ENCODE measurements at places on chromosomes 2 and 18.

- DNase-seq = no peak
Measured at GRCh38 chr2:229586746-229587705, 127.3 kb downstream of the DNER start.

DNA sequence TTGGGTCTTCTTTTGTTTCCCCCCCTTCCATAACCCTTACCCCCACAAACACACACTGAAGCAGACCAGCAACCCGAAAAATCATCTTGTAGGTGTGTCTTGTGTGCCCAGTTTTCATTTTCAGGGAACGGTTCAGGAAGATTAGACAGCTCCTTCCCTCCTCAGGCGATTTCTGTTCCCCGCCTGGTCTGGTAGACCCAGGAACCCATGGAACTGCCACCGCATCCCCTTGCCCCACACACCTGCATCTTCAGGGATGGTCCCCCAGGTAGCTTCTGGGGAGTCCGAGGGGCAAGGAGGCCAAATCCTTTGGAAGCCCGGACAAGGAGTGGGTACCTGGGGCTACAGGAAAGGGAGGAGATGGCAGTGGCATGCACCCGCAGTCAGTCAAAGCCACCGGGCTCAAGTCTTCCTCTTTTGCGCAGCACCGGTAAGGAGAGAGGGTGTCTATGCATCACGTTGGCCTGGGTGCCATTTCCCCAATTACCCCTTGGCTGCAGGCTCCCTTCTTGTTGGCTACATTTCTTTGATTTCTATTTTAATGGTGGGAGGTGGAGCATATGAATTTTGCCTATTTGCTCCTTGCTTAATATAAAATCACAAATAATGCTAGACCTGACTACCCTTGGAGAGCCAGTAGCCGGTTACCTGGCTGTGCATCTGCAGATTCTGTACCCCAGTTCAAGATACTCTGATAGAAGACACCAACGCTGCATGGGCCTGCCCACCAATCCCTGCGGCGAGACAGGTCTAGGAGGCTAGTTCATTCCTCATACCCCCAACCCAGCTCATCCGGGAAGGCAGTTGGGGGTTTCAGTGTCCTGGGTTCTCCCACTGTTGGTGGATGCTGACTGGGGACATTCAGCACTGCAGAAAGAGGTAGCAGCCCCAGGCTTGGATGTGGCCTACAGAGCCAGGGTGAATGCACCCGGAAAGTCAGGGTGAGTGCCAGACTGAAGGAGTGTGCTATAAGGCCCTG lies 30.0 kb upstream of the ATP6V1B1 start:
- DNase-seq = no peak

DNA sequence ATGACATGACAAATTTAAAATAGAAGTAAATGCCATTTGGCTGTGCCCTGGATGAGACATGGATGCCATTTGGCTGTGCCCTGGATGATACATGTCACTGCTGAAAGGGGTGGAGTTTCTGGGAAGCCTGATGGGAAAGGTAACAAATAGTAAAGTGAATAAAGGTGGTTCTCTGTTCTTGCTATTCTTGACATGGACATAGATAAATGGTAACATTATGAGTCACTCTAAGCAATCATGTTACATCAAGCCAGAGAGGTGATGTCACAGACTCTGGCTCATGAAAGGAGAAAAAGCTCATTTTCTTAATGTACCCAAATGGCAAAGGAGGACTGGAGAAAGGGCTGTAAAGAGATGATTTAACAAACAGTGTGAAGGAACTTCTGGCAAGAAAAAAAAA lies 86.4 kb downstream of the EML6 start:
- no peak for DNase-seq

GRCh38 chr2:21404827-21405625 lies 281.3 kb downstream of the TDRD15 start:
- DNase-seq = no peak

DNA sequence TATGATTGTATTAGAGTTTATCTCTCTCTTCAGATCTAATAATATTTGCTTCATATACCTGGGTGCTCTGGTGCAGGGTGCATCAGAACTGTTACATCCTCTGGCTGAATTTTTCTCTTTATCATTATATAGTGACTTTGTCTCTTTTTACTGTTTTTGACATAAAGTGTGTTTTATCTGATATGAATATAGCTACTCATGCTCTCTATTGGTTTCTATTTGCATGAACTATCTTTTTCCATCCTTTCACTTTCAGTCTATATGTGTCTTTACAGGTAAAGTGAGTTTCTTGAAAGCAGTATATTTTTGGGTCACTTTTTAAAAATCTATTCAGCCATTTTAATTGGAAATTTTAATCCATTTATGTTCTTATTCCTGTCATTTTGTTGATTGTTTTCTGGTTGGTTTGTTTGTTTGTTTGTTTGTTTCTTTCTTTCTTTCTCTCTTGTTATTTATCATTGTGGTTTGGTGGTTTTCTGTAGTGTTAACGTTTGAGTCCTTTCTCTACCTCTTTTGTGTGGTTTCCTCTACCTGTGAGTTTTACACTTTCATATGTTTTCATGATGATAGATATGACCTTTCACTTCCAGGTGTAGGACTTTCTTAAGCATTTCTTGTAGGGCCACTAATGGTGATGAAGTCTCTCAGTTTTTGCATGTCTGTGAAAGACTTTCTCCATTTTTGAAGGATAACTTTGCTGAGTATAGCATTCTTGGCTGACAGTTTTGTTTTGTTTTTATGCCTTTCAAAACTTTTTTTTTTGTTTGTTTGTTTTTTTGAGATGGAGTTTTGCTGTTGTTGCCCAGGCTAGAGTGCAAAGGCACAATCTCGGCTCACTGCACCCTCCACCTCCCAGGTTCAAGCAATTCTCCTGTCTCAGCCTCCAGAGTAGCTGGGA lies 54.9 kb downstream of the CCNT2 start:
- no peak for DNase-seq

DNA sequence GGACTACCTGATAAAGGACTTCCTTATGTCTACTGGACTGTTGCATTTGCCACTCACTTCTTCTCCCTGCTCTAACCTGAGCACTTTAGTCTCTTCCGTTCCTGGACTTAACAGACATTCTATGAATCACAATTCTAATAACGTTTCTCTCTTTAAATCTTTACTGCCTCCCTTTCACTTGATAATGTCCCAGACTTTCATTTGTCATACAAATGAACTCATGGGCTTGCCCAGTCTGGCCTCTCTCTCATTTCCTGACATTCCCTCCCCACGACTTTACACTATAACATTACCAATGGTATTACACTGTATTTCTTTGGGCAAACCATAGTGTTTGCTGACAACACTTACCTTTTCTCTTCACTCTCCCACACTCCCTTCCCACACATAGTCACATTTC lies 540.7 kb upstream of the TMEFF2 start:
- no peak for DNase-seq

GRCh38 chr2:113685471-113685870 lies 58.4 kb downstream of the RABL2A start:
- DNase-seq = no peak

DNA sequence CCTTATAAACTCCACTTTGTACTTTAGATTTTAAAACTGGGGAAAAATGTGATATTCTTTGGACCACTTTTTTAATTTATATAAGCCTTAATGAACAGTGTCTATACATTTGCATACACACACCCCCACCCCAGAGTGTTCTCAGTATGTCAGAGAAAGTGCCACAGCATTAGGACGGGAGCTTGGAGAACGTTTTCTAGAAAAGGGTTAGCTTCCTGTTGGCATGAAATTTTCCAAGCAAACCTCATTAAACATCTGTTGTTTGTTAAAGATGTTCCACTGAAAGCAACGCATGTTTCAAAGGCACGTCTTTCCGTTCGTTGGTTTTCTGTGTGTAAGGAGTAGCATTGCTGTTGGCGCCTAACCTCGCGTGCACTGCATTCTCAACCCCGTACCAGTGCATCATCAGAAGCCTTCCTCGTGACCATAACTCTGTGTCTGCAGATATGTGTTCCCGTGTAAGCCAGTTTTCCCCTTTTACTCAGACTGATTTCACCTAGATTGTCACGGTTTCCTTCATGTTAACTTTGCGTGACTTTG lies 228.5 kb downstream of the ALPK2 start:
- DNase-seq = no peak

DNA sequence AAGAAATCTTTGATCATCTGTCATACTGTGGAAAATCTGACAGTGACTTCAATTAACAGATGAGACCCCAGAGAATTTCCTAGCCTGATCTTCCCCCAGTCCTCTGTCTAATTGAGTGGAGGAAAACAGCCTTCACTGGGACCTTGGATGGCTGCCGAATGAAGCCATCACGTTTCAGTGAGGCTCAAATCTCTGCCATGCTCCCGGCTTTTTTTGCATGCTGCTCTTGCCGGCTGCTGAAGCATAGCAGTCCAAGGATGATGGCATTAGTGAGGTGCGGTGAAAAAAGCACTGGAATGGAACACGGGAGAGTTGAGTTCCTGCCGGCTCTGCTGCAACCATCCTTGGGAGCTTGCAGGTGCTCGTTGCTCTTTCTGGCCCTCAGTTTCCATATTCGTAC lies 430.5 kb downstream of the SLC4A3 start:
- DNase-seq = no peak
